ENCODE measurements at places on chromosomes 4 and X.

DNA sequence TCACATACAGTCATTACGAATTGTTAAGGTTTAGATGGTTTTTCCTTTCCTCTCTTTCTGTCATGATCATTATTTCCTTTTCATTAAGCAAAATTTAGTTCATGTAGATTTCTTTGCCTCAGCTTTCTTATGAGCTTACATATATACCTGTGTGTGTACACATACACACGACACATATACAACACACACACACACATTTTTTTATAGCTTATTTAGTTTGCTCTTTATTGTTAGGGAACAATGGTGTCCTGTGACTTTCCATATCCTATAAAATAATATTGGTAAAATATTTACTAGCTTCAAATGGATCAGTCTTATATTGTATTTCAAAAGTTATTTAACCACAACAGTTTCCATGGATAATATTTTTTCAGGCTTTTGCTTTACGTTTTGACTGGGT lies 840.7 kb downstream of the PCDH18 start:
- DNase-seq = no peak

DNA sequence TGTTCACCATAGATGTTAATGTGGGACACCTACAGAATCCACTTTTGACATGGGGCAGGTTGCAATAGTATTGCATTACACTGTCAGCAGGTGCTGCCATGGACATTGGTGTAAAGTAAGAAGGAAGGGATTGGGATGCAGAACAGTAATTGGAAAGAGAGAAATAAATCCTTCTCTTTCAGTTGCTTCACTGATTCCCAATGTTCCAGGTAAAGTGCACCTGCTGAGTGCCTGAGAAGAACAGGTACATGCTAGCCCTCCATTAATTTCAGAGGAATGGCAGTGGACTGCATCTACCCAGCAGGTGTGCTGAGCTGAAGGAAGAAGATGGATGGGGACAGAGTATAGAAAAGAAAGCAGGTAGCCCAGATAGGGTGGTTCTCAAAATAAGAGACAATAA lies 248.5 kb downstream of the TENM3 start:
- DNase-seq = no peak

- DNase-seq = no peak
These were observed 53.8 kb downstream of the SEPTIN11 start for GRCh38 chr4:77003400-77003799.

- DNase-seq = peak; percentile 72
These were observed 20.3 kb downstream of the MEPE start for GRCh38 chr4:87853108-87853507.

DNA sequence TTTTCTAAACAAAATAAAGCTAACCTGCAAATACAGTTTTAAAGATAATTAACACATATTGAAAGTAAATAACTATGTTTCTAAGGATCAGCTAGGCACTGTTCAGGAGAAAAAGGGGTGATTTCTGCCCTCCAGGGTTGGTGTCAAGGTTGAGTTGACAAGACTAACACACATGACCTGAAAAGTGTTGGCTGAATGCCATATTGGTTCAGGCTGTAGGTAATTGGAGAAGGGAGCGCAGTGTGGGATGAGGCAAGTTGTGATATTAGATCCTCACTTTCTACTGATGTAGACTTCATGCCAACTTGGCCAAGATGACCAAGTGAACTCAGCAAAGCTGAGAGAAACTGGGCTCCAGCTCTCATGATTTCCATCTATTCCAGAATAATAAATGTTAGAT lies 42.2 kb downstream of the PPM1K start:
- DNase-seq = no peak

DNA sequence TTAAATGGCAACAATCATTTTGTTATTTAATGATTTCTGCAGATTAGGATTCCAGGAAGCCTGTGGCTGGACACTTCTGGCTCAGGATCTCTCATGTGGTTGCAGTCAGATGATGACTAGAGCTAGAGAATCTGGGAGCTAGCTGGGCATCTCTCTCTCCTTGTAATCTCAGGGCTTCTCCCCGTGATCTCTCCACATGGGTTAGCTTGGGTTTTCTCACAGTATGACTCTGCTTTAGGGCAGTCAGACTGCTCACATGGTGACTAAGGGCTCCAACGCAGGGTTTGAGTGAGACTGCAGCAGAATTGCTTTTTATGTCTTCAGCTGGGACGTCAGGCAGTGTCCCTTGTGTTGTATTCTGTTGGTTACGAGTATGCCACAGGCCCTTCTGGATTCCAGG lies 361.4 kb downstream of the CBLL2 start:
- peak; percentile 58 for DNase-seq

GRCh38 chr4:77665381-77666069 lies 59.9 kb downstream of the CXCL13 start:
- DNase-seq = no peak

GRCh38 chrX:82711457-82711856 lies 796.6 kb upstream of the POU3F4 start:
- no peak for DNase-seq

GRCh38 chr4:72842323-72842722 lies 227.2 kb downstream of the COX18 start:
- DNase-seq = no peak

DNA sequence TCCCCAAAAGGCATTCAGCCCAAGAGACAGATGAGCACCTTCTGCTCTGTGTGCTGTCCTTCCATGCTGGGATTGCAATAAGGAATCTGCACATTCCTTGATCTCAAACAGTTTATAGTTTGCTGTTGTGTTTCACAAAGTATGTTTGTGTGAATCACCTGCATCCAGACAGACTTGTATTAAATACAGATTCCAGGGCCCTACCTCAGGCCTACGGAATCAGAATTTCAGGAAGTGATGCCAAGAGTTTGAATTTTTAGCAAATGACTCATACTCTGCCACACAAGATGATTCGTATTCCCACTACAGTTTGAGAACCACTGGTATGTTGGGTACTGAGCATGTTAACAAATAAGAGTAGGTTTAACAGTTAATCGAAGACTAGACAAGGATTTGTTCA lies 7.0 kb downstream of the VAMP7 start:
- peak; percentile 84 for DNase-seq

DNA sequence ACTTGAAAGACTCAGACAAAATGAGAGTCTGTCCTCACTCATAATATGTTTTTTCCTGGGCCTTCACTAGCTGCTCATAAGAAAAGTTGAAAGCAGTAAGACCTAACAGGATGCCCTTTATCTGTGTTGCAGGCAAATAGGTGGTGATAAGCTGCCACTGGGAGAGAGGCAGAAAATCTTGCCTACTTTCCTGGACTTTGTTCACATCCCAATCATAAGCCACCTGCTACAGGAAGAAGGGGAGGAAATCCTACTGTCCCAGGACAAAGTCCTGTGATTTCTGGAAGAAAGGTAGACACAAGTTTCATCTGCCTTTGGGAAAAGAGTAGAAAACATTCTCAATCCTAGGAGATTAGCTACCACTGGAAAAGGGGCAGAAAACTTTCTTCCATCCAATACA lies 13.3 kb upstream of the SPANXN2 start:
- no peak for DNase-seq

GRCh38 chr4:87050596-87050995 lies 115.8 kb downstream of the AFF1 start:
- no peak for DNase-seq

DNA sequence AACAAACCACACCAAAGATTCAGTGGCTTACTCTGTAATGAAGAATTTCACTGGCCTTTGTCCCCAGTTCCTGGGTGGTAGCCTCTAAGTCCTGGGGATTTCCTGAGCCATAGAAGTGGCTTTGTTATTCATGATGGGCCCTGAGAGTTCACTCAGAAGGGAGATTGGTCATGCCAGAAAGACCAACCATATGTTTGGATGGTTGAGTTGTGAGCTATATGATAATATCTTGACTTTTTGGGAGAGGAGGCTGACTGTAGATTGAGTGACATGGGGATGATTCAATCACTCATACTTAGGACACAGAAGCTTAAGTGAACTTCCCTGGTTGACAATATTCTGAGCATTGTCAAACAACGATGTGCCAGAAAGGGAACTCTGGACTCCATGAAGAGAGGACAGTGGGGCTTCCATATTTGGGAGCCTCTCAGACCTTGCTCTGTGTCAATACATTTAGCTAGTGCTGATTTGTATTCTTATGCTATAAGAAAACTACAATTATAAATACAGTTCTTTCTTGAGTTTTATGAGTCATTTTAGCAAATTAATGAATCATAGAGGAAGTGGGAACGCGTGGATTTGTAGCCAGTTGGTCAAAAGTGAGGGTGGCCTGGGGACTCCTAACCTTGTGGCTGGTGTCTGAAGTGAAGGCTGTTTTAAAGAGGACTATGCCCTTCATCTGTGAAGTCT lies 392.0 kb downstream of the GBA3 start:
- peak; percentile 78 for DNase-seq

DNA sequence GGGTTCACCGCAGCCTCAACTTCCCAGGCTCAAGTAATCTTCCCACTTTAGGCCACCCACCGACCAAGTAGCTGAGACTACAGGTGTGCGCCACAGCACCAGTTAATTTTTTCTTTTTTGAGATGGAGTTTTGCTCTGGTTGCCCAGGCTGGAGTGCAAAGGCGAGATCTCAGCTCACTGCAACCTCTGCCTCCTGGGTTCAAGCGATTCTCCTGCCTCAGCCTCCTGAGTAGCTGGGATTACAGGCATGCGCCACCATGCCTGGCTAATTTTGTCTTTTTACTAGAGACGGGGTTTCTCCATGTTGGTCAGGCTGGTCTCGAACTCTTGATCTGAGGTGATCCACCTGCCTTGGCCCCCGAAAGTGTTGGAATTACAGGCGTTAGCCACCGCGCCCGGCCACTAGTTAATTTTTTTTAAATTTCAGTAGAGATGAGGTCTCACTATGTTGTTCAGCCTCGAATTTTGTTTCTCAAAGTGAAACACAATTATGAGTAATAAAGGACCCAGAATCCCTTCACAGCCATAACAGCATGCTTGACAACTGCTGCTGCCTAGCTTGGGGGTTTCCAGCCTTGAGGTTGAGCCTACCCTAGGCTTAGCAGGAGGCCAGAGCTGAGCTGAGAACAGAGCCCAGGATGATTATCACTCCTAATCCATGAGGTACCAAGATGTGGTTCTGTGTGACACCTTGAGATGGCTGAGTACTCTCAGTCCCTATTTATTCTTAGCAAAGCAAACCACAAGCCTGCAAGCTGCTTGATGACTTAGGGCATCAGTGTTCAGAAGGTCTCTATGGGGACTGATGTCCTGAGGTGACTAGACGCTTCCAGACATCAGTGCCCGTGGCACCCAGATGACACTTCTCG lies 41.6 kb upstream of the NKRF start:
- no peak for DNase-seq

DNA sequence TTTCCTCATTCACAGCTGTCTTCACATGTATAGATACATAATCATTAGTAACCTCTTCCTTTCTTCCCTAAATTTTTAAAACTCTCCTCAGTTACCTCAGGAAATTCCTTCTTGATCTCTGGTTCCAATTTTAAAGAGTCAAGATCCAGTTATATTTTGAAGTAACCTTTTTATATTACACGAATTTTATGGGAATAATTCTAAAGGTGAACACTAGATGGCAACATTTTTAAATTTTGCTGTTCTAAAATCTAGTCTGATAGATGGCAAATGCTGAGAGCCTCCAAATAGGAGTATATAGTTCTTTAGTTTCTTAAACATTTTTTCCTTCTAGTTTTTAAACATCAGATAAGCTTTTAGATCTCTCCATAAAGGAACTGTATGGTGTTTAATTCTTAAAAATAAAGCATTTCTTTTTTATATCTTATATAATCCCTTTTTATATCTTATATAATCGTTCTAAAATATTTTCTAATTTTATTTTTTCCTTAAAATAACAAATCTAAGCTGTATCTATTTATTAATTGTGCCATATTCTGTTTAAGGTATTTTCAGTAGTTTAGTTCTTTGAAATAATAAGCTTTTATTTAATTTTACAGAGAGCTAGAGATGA lies 37.9 kb upstream of the PAPSS1 start:
- DNase-seq = peak; percentile 40

- DNase-seq = no peak
These were observed 17.8 kb downstream of the AMER1 start for GRCh38 chrX:64187762-64188150.

GRCh38 chr4:38867478-38868058 lies at the start of gene FAM114A1:
TSS of gene FAM114A1 (plus strand) at chr4:38867806. CDS start at chr4:38878079, 10,273 bp downstream.
- peak; percentile 96 for DNase-seq

DNA sequence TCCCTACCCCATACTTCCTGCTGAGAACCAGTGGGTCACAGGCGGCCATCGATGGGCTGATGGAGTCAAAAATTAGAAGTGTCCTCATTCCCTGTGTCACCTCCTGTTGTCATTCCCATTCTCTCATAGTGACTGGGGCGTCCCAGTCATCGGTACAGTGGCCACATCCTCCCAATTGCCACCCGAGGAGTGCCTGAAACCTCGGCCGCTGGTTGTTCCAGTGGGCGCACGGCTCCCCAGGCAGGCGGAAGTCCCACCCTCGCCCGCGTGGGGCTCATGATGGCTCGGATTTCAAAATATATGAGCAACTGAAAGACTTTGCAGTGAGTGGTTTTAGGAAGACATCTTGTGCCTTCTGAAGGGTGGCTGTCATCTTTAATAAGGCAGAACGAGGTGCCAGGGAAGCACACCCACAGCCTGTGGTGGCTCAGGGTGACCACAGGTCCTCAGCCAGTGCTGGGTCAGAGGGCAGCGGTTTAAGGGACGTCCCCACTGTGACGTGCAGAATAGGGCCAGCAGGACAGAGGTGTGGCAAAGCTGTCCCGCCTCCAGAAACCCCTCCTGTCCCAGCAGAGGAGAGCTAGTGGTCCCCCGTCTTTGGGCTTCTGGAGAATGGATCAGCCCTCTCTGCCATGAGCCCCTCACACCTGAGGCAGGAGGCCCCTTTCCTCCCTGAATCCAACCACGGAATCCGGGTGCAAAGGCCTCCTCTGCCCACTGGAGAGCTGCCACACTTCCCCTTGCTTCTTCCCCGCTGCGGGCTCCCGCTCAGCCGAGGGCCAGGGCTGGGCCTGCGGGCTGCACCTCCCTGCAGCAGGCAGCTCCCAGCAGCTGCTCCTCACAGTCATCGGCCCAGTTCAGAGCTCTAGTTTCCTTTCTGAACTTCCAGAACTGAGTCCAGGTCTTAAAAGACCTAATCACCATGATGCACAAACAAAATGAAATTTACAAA lies 90.4 kb downstream of the ABLIM2 start:
- no peak for DNase-seq

- DNase-seq = no peak
These were observed 221.6 kb downstream of the DCLK2 start for GRCh38 chr4:150299816-150300215.

Data from astrocyte of the hippocampus (primary cell).